ENCODE measurements at places on chromosomes 6 and 20.
A peak's percentile ranks its signal among the peaks of the same experiment; 100 is the strongest.

DNA sequence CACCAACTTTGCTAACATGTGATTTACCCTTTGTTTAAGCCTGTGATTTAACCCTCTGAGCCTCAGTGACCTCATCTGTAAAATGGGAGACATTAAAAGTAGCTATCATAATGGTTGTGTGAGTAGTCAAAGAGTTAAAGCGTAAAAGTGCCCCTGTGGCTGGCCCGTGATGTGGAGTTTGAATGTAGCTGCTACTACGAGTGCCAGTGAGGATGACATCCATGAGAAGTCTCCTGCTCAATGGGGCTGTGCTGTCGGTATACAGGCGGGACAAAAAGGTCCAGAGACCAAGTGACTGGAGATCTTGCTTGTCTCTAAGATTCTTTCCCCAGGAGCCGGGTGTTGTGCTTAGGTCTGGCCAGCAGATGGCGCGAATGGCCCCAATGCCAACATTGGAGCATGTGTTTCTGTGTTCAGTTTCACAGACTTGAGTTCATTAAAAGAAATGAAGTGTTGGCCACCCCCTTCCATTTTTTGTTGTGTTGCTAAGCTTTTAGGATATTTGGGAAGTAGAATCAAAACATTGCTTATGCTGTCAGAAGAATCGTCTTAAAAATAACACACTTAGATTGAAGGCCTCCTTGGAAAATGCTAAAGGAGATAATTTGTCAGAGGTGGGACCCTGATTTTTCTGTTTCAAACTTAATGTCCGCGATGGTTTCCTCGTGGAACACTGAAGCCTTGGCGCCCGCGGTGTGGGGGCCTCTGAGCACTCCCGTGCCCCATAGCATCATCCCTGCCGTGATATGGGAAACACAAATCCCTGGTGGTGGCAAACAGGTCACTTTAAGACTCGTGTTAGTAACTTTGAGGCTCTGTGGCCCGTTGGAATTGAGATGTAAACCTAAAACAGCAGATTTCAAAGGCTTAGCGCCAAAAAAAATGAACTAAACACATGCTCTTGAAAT is 9.3 kb upstream of the RBM38 start:
- peak; percentile 86 for DNase-seq

- DNase-seq = no peak
Measured at GRCh38 chr20:46814366-46815232, 80.0 kb upstream of the EYA2 start.

DNA sequence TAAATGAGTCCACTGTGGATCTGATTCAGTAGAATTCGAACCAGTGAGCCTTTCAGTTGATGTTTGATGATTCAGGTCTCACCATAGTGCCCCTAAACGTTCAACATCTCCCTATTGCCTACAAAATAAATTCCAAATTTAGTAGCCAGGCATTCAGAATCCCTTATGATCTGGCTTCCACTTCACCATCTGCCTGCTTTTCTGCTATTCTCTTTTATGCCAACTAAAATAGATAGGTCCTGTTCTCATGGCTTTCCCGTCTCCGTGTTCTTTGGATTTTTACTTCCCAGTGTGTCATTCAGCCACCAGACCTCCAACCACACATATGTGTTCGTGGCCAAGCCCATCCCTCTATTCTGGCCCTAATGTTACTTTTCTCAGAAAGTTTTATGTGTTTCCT is 410.4 kb downstream of the LMBRD1 start:
- DNase-seq = no peak

GRCh38 chr6:36720251-36721141 is 22.9 kb downstream of the RAB44 start:
- no peak for DNase-seq

- no peak for DNase-seq
Measured at GRCh38 chr6:48144021-48144420, 33.0 kb upstream of the PTCHD4 start.

GRCh38 chr6:111122458-111123286 is 35.4 kb downstream of the SLC16A10 start:
- DNase-seq = no peak

DNA sequence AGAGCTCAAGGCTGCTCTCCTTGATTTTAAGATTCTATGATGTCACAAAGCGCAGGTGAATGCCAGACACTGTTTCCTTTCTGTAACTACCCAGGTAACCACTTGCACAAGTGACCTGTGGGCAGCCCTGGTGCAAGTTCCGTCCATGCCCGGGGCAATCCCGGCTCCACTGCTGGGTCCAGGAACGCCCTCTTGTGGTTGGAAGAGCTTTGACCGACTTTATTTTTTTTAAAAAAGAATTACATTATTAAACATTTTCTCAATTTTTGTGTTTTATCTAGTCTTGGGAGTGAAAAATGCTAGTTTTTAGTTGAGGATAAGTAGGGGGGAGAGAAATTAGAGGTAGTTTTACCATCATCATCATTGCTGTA is 695.2 kb downstream of the QKI start:
- DNase-seq = peak; percentile 73

DNA sequence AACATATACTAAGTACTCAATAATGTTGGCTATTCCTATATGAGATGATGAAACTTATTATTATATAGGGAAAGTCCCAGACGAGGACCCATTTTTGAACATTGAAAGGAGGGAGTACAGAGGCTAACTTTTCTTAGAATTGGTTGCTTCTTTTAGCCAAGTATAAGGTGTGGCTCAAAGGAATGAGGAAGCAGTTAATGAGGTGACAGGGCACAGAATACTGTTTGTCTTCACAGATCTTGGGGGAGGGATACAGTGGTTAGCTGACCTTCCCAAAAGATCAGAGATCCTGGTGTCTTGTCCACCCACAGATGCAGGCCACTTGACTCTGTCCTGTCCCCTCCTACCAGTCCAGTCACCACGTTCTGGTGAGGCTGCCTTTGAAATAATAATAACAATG is 67.8 kb upstream of the EPB41L1 start:
- DNase-seq = no peak

DNA sequence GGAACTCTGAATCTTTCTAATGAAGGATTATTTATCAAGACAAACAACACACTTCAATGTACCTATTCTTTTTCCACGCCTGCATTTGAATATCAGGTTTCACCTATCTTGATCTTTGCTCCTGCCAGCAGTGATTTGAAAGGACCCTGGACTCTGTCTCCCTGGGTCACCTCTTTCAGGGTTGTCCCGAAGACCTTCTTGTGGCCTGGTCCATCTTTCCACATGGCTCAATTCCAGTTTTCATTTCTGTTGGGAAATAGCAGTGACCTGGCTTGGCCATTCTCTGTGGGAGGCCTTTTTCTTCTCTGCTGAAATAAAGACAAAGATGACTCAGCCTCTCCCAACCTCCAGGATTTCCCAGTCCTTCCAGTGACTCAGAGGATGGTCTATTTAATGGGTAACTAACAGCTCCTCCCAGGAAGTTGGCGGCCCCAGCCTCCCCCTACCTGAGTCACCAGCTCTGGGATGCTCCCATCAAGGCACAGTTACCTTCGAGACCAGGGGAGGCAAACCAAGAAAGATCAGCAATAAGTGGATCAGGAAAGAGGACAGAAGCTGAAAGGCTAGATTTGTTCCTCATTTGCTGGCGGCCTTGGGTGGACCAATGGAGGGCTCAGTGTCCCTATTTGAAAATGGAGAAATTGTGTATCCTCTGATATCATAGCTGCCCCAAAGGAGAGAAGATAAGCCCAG is 120.2 kb upstream of the RNF24 start:
- DNase-seq = no peak

DNA sequence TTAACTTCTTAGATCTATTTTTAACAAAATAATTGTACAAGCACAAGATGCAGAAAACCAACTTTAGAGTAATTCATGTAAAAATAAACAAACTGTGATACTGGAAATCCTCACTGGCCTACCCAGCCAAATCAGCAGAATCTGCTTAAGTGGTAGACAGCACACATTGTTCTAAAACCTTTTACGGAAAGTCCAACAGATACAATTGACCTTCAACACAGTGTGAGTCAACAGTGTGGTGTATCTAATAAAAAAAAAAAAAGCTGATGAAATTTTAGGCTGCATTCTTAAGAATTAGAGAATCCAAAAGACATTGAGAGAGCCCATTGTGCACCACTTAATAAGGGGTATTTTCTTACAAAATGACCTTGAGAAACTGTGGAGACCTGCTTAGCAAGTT is 174.5 kb downstream of the COL21A1 start:
- DNase-seq = no peak

DNA sequence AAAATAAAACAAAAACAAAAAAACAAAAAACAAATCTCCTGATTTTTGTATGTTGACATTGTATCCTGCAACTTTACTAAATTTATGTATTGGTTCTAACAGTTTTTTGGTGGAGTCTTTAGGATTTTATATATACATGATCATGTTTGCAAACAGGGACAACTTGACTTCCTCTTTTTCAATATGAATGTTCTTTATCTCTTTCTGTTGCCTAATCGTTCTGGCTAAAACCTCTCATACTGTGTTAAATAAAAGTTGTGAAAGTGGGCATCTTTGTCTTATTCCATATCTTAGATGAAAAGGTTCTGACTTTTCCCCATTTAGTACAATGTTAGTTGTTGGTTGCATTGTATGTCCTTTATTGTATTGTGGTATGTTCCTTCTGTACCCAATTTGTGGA is 261.7 kb upstream of the NOX3 start:
- DNase-seq = no peak

- no peak for DNase-seq
Measured at GRCh38 chr20:44392776-44393607, 37.5 kb downstream of the HNF4A start.

GRCh38 chr6:101926149-101926925 is 532.8 kb downstream of the GRIK2 start:
- no peak for DNase-seq

GRCh38 chr6:105051941-105052471 is 95.1 kb downstream of the LIN28B start:
- DNase-seq = no peak

DNA sequence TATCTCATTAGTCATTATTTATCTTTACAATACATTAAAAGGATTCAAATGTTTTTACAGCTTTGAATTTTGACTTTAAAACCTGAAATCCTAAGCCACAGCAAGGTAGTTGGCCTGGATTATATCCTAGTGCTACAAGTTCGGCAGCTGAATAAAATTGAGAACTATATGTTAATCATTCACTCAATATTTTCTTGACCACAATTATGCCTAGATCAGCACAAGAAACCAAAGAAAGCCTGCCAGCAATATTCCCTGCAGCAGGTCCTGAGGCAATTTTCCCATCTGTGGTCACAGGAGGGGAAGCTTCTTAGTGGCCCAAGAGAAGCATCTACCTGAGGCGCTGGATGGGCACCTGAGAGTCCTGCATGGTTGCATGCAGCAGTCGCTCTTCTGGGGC is 183.5 kb downstream of the GMDS start:
- no peak for DNase-seq

- no peak for DNase-seq
Measured at GRCh38 chr6:49646130-49646824, 9.6 kb upstream of the RHAG start.

DNA sequence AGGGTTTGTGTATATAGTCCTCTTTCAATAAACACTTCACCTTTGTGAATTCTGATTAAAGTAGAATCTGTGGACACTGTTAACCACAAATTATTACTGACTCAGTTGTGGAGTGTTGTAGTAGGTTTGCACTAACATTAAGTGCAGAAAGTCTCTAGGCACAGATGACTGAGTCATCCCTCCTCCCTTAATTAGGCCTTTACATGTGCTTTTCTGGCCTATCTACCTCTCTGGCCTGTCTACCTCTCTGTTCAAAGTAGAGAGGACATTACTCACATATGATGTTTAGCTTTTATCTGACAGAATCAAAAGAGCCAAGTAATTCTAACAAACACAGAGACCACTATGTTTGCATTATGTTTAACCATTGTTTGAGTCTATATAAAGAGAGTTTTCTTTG is 783.0 kb downstream of the TENT5A start:
- DNase-seq = no peak

- no peak for DNase-seq
Measured at GRCh38 chr6:166745801-166746668, 119.0 kb upstream of the RPS6KA2 start.

GRCh38 chr6:168637834-168638233 is 196.8 kb downstream of the SMOC2 start:
- no peak for DNase-seq

GRCh38 chr6:53335224-53335994 is 13.3 kb downstream of the ELOVL5 start:
- DNase-seq = no peak

DNA sequence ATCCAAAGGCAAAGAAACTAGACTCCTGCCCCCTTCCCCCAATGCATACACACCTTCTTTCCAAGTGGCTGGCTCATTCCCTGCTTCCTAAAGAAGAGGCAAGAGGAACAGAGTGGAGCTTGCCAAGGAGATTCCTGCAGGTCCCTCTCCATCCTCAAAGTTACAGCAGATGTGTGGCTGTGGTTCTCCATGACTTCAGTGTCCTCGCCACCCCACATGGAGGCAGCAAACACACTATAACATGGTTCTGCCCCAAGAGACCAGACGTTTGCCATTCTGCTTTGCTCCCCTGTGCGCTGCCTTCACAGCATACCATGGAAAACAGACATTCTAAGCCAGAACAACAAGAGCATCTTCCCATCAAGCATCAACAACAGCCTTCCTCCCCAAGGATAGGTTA is 84.4 kb downstream of the BACH2 start:
- no peak for DNase-seq

- no peak for DNase-seq
Measured at GRCh38 chr6:43671801-43672690, 15.5 kb downstream of the MRPS18A start.

DNA sequence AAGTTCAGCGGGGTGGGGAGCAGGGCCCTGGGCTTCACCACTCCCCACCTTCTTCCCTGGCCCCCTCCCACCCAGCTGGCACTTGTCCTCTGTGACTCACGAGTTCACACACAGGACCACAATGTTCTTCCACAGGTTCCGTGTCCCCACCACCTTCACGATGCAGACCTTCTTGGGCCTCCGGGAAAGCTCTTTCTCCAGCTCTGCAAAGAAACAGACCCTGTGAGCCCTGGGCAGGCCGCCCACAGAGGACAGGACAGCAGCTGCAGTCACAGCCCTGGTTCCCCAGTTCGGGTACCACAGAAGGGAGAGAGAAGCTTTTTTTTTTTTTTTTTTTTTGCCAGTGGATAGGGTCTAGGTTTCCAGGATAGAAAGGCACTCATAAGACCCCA is 30.9 kb downstream of the PSMG4 start:
- DNase-seq = no peak

DNA sequence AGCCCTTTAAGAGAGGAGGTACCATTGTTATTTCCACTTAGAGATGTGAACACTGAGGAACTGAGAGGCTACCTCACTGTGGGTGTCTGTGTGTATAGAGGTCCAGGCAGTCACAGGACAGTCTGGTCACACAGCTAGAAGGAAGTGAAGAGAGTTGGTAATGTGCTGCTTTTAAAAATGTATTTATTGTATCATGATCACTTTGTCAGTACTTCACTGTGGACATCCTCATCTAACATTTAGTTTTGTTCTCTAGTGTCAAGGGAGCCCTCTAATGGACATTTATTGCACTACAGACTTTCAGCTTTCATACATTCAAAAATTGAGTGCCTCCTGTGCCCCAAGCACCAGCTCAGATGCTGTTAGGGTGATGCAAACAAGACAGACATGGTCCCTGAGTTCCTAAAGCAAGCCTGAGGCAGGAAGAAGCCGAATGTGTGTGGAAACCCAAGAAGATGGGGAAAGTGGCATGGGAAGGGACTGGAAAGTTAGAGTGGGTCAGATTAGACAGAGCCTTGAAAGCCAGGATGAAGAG is 123.0 kb downstream of the SLC16A10 start:
- DNase-seq = no peak

Data from left ventricle myocardium superior (tissue), 1 donor.